ENCODE measurements at places on chromosomes 11 and 22.

- DNase-seq = no peak
Observed at GRCh38 chr11:121887569-121887968, 228.4 kb downstream of the BLID start.

DNA sequence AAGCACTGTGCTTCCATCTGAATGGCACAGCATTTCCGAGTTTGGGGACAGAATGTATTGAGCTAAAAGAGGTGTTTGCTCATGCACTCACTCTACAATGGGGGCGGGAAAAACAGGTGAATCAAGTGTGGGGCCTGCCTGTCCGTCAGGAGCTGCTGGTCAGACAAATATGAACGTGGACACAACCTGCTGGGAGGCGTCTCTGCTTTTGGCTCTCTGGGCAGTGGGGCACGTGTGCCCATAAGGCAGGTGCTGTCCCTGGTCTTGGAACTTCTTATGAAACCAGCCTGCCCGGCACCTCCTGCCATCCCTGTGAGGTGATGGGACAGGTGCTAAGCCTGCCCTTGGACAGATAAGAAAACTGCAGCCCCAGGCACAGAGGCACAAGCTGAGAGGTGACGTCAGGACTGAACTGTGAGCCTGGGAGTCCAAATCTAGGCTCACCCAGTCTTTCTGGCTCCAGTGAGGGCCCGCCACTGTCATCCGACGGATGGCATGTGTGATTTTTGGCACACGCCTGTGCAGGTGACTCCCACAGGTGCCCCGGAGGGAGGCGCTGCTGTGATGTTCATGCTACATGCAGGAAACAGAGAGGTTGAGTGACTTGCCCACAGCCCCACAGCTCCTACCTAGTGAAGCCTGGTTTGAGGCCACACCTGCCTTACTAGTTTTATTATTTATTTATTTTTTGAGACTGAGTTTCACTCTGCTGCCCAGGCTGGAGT is 51.6 kb downstream of the SMIM38 start:
- DNase-seq = no peak

DNA sequence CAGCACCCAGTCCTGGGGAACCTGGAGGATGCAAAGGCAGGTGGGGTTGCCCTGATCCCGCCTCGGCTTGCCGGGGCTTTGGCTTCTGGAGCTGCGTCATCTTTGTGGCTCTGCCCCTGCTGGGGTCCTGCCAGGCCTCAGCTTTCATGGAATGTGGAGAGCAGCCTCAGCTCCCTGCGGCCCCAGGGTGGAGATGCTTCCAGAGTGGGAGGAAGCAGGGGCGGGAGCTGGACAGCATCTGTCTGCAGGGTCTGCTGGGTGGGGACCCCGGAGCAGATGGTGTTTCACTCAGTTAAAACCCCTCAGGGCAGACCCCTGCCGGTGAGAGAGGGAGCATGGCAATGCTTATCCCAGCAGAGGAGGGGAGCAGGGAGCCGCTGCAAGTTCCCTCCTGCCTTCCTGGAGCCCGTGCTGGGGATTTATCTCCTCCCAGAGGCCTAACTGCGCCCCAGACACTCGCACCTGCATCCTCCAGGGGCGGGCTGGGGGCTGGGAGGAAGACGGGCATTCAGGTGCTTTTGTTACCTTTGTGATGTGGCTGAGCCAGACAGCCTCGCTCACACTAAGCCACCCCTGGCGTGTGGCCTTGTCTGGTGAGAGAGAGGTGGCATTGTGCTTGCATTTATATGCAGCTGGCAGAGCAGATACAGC is 15.7 kb downstream of the GRIK4 start:
- DNase-seq = no peak

GRCh38 chr11:121206810-121207209 is 85.8 kb upstream of the SC5D start:
- DNase-seq = no peak

DNA sequence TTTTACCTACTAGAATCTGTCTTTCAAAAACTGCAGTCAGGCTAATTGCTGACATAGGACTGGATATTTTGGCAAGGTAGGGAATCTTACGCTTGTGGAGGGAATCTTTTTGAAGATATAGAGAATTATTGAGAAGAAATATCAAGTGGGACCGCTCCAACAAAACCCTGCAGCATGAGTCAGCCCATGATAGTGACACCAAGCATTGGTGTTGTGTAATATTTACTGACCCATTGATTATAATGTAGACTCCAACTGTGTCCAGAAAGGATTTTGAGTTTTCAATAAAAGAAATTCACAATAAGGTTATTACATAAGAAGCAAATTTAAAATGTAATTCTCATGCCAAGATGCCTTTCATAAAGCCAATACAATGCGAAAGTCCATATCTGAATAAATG is 20.7 kb downstream of the MS4A4A start:
- DNase-seq = no peak

GRCh38 chr22:48267681-48268080 is 1505.2 kb downstream of the TBC1D22A start:
- no peak for DNase-seq

GRCh38 chr22:43377896-43378704 is 33.7 kb upstream of the MPPED1 start:
- no peak for DNase-seq

DNA sequence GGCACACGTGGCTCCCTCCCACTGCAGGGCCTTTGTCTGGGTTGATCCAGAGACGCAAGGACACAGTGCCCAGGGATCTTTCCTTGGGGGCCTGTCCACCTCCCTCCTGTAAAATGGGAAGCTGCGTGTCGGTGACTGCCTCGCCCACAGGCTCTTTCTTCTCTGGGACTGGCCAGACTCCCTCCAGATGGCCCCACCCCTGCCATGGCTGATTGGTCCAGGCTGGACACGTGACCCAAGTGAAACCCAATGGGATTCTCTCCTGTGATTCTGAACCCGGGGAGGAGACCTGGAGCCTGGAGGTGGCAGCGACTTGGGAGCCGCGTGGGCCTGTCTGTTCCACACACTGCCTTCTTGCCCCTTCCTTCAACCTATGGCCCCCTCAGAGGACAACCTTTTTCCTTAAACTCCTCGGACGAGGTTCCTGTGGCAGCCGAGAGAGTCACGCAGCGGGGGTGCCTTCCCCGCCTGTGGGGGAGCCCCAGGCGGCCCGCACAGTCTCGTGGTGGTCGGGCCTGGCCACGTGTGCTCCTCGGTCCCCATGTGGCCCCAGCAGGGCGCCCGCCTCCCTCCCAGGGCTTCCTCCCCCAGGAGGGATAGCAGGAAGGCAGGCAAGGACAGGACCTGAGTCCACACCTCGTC is 12.4 kb upstream of the MPPED1 start:
- no peak for DNase-seq

DNA sequence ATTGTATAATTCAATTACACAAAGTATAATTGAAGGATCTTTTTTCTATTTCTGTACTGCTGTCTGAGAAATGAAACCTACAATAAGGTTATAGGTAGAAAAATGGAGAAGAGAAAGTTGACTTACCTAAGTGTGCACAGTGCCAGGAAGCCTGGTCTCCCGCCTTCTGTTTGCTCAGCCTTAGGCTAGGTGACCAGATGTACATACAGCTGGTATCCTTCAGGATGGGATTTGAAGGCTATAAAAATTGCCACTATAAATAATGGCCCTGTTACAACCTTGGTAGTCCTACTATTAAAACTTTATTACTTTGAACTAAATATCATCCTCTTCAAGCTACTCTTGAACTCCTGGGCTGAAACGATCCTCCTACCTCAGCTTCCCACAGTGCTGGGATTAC is 19.7 kb downstream of the OR51E2 start:
- DNase-seq = no peak

- DNase-seq = no peak
Observed at GRCh38 chr22:27420817-27421361, 380.7 kb downstream of the MN1 start.

GRCh38 chr11:69127081-69127850 is 28.5 kb upstream of the SMIM38 start:
- no peak for DNase-seq

GRCh38 chr11:130473056-130473794 is 24.8 kb downstream of the ADAMTS15 start:
- no peak for DNase-seq

DNA sequence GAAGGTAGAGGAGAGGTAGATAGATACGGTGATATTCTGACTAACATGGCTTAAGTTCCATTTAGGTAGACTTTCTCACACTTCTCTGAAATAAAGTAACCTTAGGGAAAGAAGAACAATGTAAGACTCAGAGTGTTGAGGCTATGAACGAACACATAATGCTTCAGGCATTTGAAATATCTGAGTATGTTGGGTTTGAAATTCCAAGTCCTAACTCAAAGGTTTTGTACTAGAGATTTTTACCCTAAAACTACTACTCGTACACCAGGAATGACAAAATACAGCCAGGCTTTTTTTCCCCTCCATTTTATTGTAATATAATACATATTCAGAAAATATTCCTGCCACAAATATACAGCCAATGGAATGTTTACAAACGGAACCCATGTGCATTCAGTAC is 592.6 kb downstream of the ETS1 start:
- no peak for DNase-seq
